Esophagus squamous epithelium (tissue), 5 donors: ENCODE measurements at places on chromosomes 7 and 10. TPM values are rescaled to one million over a fixed set of nuclear protein-coding genes. Genes with fewer than 3 reads are reported as not detected.

The GPER1 gene
- 1.9 TPM for total RNA-seq

The THAP5 gene
- total RNA-seq = 15.5 TPM

The ARHGAP21 gene
- total RNA-seq = 39.5 TPM

The ANKRD30A gene
- not detected for total RNA-seq

The ASB15 gene
- total RNA-seq = not detected

The GRK5 gene
- 7.7 TPM for total RNA-seq

- H3K36me3 ChIP-seq = no peaks in the 10 kb centered on the region
- H3K4me1 ChIP-seq = no peaks in the 10 kb centered on the region
- no peak overlapping the region for H3K4me3 ChIP-seq
- no peak for DNase-seq
Observed at GRCh38 chr10:75717126-75717916, 285.9 kb downstream of the LRMDA start.

DNA sequence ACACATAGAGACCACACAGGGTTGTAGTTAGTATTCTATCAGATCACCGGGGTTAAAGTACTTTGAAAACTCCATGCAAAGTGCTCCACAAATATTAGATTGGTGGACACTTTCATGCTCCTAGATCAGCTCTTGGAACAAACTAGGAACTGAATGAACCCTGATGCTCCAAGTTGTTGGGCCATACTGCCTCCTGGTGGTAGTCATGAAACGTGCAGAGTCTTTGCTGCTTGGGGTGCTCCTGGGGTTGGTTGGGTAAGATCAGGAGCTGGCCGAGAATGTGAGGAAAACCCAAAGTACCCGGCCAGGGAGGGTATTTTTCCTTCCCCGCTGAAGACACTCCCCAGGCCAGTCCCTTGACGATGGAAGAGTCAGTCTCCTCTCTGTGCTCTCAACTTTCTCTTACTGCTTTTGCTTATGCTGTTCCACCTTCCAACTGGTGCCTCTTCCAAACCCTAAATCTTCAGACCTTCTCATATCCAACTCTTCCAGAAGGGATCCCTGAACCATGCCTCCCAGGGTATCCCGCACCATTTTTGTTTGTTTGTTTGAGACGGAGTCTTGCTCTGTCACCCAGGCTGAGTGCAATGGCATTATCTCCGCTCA is 918 bp upstream of the RPEL1 start:
- H3K36me3 ChIP-seq = no peaks in the 10 kb centered on the region
- no peak overlapping the region for H3K27ac ChIP-seq
- no peak for DNase-seq
- H3K27me3 ChIP-seq = no peaks in the 10 kb centered on the region
- H3K4me1 ChIP-seq = peaks cover 21% of the 10 kb centered on the region
- H3K4me3 ChIP-seq = no peak overlapping the region

GRCh38 chr10:34292675-34293074 is 522.4 kb downstream of the PARD3 start:
- no peak overlapping the region for H3K27ac ChIP-seq
- H3K36me3 ChIP-seq = no peaks in the 10 kb centered on the region
- H3K4me1 ChIP-seq = no peaks in the 10 kb centered on the region
- no peak overlapping the region for H3K4me3 ChIP-seq

DNA sequence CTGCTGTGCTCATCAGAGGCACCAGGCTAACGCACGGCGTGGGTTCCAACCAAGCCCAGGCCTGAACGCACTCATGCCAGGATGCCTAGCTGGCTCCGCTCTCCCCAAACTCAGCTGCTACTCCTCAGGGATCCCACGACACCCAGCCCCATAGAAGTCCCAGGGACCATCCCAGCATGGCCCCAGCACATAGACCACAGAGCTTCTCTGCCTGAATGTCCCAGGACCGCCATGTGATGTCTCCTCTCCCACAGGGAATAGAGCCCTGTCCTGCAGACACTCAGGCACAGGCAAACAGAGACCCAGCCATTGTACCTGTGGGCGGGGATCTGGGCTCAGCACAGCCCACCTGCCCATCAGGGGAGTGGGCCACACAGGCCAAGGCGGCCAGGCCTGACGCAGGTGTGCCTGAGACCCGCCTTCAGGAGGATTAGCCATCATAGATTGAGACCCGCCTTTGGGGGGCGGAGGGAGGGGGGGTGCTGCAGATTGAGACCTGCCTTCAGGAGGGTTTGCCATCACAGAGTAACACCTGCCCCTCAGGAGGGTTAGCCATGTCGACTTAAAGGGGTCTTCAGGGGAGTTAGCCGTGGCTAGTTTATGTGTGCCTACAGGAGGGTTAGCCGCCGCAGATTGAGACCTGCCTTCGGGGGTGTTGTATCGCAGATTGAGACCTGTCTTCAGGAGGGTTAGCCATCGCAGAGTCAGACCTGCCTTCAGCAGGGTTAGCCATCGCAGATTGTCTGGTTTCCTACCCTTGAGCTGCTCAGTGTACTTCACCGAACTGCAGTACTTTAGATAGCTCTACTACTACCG is 29.0 kb downstream of the RASGEF1A start:
- peaks cover 17% of the 10 kb centered on the region for H3K27me3 ChIP-seq
- no peaks in the 10 kb centered on the region for H3K36me3 ChIP-seq
- DNase-seq = no peak
- H3K4me1 ChIP-seq = no peaks in the 10 kb centered on the region

- H3K27me3 ChIP-seq = no peaks in the 10 kb centered on the region
Observed at GRCh38 chr7:111012799-111013675, 77.9 kb upstream of the LRRN3 start.

- H3K27me3 ChIP-seq = no peaks in the 10 kb centered on the region
- no peak for DNase-seq
- no peak overlapping the region for H3K27ac ChIP-seq
- no peaks in the 10 kb centered on the region for H3K36me3 ChIP-seq
- H3K4me3 ChIP-seq = no peak overlapping the region
Observed at GRCh38 chr10:132390170-132390920, 6.7 kb upstream of the PWWP2B start.

- no peak for DNase-seq
- H3K27me3 ChIP-seq = no peaks in the 10 kb centered on the region
- H3K27ac ChIP-seq = peak overlapping the region; percentile 98
- H3K4me1 ChIP-seq = peaks cover 46% of the 10 kb centered on the region
Observed at GRCh38 chr7:1566687-1567048, 3.2 kb downstream of the PSMG3 start.
